ENCODE measurements at places on chromosomes 13 and 19.

- DNase-seq: no peak
Observed at GRCh38 chr13:91576590-91576989, 178.2 kb downstream of the GPC5 start.

DNA sequence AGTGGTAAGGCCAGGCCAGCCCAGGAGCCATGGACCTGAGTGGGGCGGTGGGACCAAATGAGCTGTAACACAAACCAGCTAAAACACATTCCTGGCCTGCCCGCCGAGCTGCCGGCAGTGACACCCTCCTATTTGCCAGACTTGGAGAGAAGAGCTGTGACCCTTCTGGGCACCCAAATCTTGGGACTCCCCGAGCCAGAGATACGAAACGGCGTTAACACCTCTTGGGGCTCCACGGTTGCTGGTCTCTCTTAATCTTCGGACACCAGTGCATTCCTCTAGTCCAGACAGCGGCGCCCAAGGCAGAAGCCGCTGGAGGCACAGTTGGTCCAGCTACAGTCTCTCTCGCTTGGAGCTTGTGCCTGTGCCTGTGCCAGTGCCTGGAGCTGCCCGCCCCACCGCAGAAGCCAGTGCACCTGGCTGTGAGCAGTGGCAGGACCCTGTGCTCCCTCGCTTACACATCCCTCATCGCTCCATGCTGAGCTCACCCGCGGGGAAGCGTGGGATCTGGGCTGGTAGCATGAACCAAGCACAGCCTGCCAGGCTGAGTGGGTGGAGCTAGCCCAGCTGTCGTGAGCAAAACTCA lies 147.2 kb upstream of the KLHL1 start:
- no peak for DNase-seq

DNA sequence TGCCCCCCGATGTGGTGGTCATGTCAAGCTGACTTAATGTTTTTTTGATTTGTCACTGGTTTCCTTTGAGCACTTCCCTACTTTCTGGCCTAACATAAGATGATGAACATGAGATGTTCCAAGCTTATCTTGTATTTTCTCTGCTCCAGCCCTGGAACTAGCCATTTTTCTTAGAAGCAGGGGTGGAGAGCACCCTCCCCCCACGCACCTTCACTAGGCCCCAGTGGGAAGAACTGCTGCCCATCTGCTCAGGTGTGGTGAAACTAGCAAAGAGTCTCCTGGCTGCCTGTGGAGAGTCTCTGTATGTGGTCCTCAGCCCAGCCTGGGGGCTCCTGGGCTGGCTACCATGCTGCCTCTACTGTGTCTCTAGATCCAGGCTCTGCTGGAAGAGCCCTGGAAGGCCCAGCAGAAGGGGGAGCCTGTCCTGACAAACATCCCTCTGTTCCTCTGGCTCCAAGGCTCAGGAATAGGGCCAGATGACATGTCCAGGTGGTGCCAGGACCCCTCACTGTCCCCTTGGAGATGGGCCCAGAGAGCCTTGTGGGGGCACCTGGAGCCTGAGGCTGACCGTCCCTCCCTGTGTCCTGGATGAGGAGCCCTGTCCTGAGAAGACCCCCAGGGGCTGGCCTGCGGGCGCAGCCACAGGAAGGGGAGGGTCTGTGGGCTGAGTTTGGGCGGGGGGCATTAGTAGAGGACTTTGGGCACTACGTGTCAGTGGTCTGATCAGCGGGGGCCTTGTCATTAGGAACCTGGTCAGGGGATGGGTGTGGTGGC lies 4.8 kb upstream of the ZNF14 start:
- no peak for DNase-seq

GRCh38 chr19:6803036-6803404 lies 30.5 kb downstream of the VAV1 start:
- no peak for DNase-seq

DNA sequence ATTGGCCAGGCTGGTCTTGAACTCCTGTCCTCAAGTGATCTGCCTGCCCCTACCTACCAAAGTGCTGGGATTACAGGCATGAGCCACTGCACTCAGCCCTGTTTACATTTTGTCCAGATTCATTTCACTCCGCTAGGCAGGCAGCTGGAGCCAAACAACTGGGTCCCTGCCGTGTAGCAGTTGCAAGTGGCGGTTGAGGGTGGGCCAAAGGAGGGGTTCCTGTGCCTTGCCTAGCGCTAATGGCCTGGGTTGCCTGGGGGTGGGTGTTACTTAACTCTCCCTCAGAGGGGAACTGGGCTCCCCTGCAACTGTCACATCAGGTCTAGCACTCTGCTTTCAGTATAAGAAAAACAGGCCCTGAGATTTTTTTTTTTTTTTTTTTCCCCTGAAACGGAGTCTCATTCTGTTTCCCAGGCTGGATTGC lies 7.4 kb downstream of the ACP5 start:
- DNase-seq: no peak

GRCh38 chr13:62360609-62361008 lies 945.0 kb upstream of the PCDH20 start:
- DNase-seq: no peak

DNA sequence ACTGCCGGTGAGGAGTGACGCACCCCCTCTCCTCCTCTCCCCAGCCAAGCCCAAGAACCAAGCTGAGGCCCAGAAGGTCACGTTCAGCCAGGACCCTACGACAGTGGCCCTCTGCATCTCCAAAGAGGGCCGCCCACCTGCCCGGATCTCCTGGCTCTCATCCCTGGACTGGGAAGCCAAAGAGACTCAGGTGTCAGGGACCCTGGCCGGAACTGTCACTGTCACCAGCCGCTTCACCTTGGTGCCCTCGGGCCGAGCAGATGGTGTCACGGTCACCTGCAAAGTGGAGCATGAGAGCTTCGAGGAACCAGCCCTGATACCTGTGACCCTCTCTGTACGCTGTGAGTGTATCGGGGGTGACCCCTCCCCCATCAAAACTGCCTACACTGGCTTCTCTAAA lies 19.2 kb upstream of the TOMM40 start:
- DNase-seq: no peak

DNA sequence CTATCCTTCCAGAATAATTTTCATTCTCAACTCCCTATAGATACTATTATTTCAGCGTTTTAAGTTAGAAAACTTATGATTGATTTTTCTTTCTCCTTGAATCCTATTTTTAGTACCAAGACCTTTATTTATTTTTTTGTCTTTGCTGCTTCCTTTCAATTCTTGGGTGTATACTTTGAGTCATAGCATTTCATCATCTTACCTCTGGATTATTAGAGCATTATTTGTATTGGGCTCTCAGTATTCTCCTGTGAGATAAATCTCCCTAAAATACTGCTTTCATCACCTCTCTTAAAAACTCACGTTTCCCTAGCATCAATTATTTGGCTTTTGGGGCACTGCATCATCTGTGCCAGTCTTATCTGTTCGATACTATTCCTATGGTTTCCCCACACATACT lies 222.8 kb downstream of the POSTN start:
- no peak for DNase-seq

DNA sequence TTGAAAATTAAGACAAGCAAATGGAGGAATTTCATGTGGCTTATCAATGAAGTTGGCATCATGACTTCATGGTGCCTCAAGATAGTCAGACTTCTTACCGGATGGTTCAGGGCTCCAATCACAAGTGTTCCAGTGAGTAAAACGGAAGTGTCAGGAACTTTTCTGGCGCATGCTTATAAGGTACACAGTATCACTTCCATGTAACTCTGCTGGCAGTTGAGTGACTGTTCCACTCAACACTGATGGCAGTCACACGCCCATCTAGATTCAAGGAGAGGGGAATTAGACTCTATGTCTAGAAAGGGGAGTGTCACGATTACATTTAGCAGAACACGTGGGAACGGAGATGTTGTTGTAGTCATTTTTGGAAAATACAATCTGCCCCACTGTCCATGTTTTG lies 114.3 kb downstream of the KCTD15 start:
- no peak for DNase-seq
